IMR-90 (cell line): ENCODE measurements at places on chromosomes 7 and 10.

GRCh38 chr10:121597504-121598262 is 561 bp downstream of the FGFR2 start:
- peaks cover 18% of the 10 kb centered on the region for H3K27me3 ChIP-seq
- DNase-seq = no peak
- H3K27ac ChIP-seq = no peak overlapping the region
- no peaks in the 10 kb centered on the region for H3K4me1 ChIP-seq

GRCh38 chr7:80902716-80903308 is 16.0 kb downstream of the SEMA3C start:
- no peak overlapping the region for H3K4me3 ChIP-seq
- H3K27ac ChIP-seq = no peak overlapping the region
- H3K4me1 ChIP-seq = peaks cover 4% of the 10 kb centered on the region; the same call in 1 of the 2 replicates
- no peaks in the 10 kb centered on the region for H3K27me3 ChIP-seq

GRCh38 chr10:26642896-26643653 is 54.4 kb upstream of the PDSS1 start:
- no peak overlapping the region for H3K27ac ChIP-seq
- H3K4me1 ChIP-seq = no peaks in the 10 kb centered on the region
- no peaks in the 10 kb centered on the region for H3K36me3 ChIP-seq
- no peaks in the 10 kb centered on the region for H3K27me3 ChIP-seq
- H3K4me3 ChIP-seq = no peak overlapping the region
- no peak for DNase-seq

GRCh38 chr10:47449979-47450378 is 33.9 kb downstream of the ANXA8 start:
- no peaks in the 10 kb centered on the region for H3K36me3 ChIP-seq
- no peaks in the 10 kb centered on the region for H3K4me1 ChIP-seq
- H3K27me3 ChIP-seq = peaks cover 28% of the 10 kb centered on the region
- no peak for DNase-seq
- H3K27ac ChIP-seq = no peak overlapping the region
- no peak overlapping the region for H3K4me3 ChIP-seq

DNA sequence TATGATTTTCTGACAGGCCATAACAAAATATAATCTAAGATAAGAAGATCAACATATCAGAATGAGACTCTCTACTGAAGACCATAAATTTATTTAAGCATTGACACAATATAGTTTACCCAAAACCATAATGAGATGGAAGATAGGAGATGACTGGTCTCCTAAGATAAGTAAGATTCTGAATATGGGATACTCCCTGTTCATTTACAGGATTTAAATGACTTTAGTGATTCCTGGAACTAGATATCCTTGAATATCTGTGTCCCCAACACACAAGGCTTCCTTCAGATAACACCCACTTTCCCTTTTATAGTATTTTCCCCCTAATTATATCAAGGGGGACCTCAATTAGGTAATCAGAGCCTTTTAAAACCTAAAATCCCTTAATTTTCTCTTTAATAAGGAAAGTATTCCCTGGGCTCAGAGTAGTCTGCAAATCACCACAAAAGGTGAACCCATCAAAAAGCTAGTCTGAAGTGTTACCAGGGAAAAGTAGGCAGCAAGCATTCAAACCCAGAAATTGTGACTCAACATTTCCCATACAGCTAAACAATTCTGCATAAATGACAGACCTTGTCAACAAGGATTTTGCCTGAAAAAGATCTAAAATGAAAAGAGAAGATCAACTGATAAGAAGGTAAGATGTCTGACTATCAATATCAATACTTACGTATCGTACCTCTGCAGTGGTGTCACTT is 99.9 kb downstream of the CNOT4 start:
- H3K27ac ChIP-seq = no peak overlapping the region
- no peak overlapping the region for H3K4me3 ChIP-seq
- peaks cover 3% of the 10 kb centered on the region for H3K36me3 ChIP-seq
- no peaks in the 10 kb centered on the region for H3K4me1 ChIP-seq
- no peaks in the 10 kb centered on the region for H3K27me3 ChIP-seq

DNA sequence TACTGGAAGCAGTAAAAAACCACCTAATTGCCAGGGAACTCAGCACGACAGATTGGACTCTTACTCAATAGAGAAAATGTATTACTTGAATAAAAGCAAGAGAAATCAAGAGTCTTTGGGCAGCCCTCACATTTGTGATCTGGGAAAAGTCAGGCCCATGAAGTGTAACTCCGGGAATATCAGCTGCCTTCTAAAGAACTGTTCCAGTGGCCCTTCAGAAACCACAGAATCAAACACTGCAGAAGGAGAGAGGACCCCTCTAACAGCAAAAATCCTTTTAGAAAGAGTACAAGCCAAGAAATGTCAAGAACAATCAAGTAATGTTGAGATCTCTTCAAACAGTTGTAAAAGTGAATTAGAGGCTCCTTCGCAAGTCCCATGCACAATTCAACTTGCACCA is 540.0 kb upstream of the TEX47 start:
- no peaks in the 10 kb centered on the region for H3K36me3 ChIP-seq
- no peak for DNase-seq
- H3K4me1 ChIP-seq = no peaks in the 10 kb centered on the region
- H3K27ac ChIP-seq = no peak overlapping the region
- H3K27me3 ChIP-seq = no peaks in the 10 kb centered on the region
- H3K4me3 ChIP-seq = no peak overlapping the region

- H3K27me3 ChIP-seq = no peaks in the 10 kb centered on the region
- peaks cover 55% of the 10 kb centered on the region for H3K36me3 ChIP-seq
- H3K27ac ChIP-seq = no peak overlapping the region
- no peak for DNase-seq
These were observed 32.7 kb upstream of the FRAT2 start for GRCh38 chr10:97367126-97367649.
